NCI-H2107 (cell line): ENCODE measurements at places on chromosomes 7 and 10.
A peak's percentile ranks its signal among the peaks of the same experiment; 100 is the strongest.

DNA sequence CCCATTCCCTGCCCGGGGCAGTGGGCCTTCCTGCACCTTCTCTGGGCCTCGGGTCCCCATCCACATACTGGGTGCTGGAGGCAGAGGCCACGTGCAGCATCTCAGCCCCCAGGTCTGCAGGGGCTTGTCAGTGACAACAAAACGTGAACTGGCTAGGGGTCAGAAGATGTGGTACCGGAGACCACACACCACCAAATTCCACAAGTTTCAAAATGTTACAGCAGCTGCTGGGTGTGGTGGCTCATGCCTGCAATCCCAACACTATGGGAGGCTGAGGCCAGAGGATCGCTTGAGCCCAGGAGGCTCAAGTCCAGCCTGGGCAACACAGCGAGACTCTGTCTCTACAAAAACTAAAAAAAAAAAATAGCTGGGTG is 62.1 kb upstream of the DNAAF5 start:
- DNase-seq: no peak

DNA sequence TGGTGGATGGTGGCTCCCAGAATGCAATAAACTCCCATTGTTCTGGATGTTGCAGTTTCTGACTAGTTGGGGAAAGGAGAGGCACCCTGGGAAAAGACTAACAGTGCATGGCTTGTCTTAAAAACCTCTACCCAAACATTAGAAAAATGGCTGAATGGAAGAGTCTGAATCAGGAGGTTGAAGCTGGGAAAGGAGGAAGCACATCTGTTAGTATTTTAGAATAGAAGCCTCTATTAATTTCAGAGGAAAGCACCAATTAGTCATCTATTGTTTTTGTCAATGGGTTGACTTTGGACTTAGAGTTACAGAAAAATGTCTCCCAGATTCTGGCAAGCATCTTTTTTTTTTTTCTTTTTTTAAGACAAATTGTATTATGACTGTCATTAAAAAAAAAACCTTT is 56.1 kb upstream of the ELMO1 start:
- DNase-seq: no peak

DNA sequence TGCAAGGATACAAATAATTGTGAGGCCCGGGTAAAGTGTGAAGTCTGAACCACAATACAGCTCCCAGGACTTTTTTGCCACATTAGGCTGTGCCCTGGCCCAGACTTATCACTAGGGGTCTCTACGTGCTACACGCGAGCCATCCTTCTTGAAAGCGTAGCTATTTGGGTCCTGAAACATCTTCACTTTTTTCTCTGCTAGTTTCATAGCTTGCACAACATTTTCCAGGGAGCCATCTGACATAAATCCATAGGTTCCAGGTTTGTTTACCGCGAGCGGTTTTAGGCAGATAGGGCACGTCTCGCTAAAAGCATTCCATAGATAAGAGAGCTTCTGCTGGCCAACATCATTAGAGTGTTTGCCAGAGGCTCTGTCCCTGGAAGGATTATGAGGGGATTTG is 226.5 kb downstream of the RPS24 start:
- no peak for DNase-seq

GRCh38 chr7:78429878-78430277 is 631.3 kb downstream of the PHTF2 start:
- no peak for DNase-seq

GRCh38 chr7:101531726-101532357 is 97.3 kb downstream of the MYL10 start:
- DNase-seq: no peak

- no peak for DNase-seq
Measured at GRCh38 chr10:23063045-23063972, 32.1 kb upstream of the MSRB2 start.

DNA sequence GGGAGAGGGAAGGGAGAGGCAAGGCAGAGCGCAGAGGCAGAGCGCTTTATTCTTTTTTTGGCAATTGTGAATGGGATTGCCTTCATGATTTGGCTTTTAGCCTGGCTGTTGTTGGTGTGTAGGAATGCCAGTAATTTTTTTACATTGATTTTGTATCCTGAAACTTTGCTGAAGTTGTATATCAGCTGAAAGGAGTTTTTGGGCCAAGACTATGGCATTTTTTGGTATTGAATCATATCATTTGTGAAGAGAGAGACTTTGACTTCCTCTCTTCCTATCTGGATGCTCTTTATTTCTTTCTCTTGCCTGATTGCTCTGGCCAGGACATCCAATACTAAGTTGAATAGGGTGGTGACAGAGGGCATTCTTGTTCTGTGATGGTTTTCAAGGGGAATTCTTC is 291.3 kb downstream of the REEP3 start:
- DNase-seq: no peak

DNA sequence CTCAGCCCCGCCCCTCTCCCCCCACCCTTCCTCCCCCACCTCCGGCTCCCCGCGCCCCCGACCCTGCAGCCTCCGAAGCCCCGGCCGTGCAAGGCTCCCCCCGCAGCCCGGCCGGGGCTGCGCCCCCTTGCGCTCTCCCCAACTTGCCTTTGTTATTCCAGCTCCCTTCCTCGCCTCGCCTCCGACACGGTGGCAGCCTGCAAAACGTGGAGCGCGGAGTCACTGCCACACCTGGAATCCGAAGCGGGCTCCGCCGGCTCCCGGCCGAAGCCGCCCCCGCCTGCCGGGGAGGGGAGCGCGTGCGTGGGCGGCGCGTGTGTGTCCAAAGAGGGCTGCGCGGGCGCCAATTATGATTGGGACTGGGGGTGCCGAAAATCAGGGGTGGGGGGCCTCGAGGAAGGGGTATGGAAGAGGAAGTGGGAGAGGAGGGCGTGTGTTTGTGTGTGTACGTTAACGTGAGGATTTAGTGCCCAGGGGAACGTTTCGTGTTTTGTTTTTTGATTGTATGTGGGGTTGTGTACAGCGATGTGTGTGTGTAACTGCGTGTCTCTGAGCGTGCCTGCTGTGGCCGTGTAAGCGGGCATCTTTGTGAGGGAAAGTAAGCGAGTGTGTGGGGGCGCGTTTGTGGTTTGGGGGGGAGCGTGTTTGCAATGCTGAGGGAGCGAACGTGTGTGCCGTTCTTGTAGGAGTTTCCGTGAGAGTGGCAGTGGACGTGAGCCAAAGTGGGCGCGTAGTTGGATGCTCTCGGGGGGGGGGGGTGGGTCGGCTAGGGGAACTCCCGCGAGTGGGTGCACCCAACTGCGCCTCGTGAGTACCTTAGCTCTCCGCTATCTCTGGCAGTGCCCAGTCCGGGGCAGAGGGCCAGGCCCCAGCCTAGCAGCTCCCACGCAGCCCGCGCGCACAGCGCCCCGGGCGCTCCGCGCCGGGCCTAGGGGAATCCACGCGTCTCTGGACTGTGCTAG is 1.2 kb upstream of the ZMIZ1 start:
- DNase-seq: peak; percentile 48

DNA sequence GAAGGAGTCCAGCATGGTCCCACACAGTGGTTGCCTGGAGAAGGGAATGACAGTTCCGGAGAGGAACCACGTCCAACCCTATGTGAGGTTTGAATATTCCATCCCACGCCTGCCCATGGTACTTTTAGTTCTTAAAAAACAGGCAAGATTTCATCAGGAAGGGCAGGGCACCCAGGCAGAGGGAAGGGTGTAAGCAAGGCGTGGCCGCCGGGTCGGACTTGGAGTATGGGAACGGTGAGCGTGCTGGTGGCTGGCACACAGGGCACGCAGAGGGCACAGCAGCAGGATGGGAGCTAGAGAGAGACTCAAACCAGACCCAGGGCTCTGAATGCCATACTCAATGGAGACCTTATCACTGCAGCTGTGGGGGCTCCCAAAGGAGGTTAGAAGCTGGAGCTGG is 34.3 kb downstream of the FAM53B start:
- DNase-seq: no peak

DNA sequence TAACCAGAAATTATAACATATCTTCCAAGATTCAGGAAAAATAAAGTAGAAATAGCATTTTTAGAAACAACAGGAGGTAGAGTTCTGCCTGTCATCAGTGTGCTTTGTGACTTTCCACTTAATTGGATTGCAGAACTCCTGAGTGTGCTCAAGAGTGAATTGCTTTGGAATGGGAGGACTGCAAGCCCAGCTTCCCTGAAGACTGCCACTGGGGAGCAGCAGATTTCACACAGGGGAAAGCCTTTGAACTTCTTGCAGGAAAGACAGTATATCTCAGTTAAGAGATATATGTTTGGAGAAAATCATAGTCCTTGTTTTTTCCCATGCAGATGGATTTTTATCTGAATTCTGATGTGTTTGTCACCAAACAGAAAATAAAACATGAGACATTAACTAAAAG is 124.5 kb downstream of the TMEM168 start:
- no peak for DNase-seq

- no peak for DNase-seq
Measured at GRCh38 chr7:30247541-30248401, 36.6 kb upstream of the ZNRF2 start.

DNA sequence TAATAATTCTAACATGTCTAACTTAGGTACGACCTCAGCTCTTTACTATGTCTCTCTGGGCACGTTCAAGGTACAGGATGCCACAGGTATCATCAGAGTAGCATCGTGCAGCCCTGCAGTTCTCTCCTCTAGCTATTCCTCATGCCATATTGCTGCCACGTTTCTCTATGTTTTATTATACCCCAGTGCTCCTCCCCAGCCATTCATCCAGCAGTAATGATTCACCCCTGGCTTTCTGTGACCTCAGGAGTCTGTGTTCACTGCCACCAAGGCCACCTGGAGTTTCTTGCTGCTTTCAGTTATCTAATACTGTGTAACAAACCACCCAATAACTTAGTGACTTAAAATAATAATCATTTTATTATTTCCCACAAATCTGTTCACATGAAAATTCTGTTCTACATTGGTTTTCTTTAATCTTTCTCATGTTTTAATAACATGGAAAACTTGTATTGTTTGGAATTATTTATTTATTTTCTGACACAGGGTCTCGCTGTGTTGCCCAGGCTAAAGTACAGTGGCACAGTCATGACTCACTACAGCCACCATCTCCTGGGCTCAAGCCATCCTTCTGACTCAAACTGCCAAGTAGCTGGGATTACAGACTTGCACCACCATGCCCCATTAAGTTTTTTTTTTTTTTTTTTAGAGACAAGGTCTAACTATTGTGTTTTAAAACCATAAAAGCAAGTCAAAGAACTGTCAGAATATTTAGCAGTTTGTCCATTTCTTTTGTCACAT is 21.8 kb downstream of the REEP3 start:
- DNase-seq: no peak

DNA sequence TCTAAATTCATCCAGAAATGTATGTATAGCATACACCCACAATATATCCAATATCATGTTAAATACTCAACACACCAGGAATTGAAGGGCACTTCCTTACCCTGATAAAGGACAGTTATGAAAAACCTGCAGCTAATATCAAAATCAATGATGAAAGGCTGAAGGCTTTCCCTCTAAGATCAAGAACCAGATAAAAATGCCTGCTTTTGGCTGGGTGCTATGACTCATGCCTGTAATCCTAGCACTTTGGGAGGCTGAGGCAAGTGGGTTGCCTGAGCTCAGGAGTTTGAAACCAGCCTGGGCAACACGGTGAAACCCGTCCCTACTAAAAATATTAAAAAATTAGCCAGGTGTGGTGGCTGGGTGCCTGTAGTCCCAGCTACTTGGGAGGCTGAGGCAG is 21.6 kb upstream of the UPP1 start:
- DNase-seq: no peak

DNA sequence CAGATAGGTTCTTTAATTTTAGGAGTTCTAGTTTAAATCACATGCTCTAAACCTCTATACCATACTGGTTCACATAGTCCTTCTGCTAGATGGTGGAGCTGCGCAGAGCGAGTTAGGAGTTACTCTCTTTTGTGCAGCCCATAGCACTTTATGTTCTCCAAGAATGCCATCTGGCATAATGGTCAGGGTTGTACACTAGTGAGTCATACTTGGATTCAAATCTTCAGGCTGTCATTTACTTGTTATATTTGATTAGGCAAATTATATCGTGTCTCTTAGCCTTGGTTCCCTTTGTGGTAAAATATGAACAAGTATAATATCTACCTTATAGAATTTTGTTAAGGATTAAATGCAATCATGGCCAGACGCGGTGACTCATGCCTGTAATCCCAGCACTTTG is 1078.3 kb downstream of the NRG3 start:
- DNase-seq: no peak

DNA sequence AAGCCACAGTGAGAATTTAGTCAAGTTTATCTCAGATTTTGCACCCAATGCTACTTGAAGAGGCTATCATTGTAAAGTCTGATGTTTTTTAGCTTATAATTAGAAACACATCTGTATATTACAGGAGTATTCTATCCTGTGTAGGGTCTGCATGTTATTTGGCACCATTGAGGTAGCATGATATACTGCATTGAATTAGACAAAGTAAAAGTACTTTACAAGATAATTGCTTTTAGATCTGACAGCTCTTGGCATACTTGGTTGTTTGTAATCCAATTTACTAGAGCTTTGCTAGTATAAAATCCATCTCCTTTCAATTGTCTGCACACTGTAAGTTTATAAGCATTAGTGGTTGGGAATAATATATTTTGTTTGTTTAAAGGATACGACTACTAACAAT is 714.3 kb downstream of the ANKRD7 start:
- DNase-seq: no peak

DNA sequence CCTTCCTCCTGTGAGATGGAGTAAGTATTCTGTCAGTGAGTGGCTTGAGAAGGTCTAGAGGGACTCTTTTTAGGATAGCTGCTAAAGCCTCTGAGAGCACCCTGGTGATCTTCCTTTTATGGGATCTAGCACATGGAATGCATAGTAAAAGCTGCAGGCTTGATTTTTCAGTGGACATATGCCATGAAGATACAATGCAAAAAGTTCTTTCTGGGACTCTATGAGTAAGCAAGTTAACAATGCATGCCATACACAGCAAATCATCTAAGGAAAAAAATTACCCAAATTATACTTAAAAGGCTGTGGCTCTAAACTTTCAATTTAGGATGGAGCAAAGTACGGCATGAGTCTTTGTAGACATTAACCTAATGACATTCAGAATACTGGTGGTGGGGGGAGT is 154.5 kb downstream of the SGMS1 start:
- DNase-seq: no peak

DNA sequence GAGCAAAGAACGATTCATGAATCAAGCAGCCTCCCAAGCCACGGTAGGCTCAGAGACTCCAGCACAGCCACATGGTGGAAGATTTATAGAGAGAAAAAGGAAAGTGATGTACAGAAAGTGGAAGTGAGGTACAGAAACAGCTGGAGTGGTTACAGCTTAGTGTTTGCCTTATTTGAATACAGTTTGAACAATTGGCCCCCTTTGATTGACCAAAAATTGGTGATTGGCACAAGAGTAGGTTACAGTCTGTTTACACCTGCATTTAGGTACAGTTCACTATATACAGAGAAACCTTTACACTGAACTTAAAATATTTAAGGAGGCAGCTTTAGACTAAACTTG is 136.4 kb upstream of the ASAH2 start:
- DNase-seq: no peak
